Hematopoietic multipotent progenitor cell treated with erythropoietin and hydrocortisone succinate and interleukin-3 and kit ligand, for 15 days (in vitro differentiated cells): ENCODE measurements at places on chromosomes 11 and 22.

GRCh38 chr11:78400702-78401101 lies 16.9 kb downstream of the GAB2 start:
- DNase-seq: no peak

- DNase-seq: no peak
Measured at GRCh38 chr22:20290578-20291248, 22.6 kb upstream of the RTN4R start.

GRCh38 chr22:38973289-38974169 lies 8.6 kb upstream of the APOBEC3B start:
- DNase-seq: peak; percentile 69

- DNase-seq: no peak
Measured at GRCh38 chr11:68017980-68018729, 8.0 kb downstream of the ALDH3B1 start.

- no peak for DNase-seq
Measured at GRCh38 chr11:119885861-119886567, 157.0 kb upstream of the NECTIN1 start.

- no peak for DNase-seq
Measured at GRCh38 chr11:116037861-116038260, 533.6 kb upstream of the CADM1 start.

DNA sequence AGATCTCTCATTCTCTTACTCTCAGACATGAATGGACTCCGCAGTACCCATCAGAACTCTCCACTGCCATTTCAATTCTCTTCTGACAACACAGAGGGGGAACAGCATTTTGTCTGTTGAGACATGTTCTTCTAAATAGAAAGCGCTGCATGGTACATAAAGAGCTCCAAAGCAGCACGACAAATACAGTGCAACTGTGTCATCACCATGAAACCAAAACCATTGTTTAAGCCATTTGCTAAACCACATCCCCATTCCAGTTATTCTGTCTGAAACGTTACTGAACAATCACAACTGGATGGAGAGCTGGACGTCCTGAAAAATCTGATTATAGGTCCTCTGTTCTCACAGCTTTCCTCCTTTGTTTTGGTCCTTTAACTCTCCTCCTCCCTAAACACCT lies 17.9 kb upstream of the TENM4 start:
- DNase-seq: no peak

- no peak for DNase-seq
Measured at GRCh38 chr11:61092908-61093763, 9.2 kb upstream of the CD5 start.

GRCh38 chr11:119373059-119373920 lies 8.2 kb downstream of the USP2 start:
- DNase-seq: no peak

- DNase-seq: no peak
Measured at GRCh38 chr11:82174610-82175009, 559.1 kb downstream of the FAM181B start.

DNA sequence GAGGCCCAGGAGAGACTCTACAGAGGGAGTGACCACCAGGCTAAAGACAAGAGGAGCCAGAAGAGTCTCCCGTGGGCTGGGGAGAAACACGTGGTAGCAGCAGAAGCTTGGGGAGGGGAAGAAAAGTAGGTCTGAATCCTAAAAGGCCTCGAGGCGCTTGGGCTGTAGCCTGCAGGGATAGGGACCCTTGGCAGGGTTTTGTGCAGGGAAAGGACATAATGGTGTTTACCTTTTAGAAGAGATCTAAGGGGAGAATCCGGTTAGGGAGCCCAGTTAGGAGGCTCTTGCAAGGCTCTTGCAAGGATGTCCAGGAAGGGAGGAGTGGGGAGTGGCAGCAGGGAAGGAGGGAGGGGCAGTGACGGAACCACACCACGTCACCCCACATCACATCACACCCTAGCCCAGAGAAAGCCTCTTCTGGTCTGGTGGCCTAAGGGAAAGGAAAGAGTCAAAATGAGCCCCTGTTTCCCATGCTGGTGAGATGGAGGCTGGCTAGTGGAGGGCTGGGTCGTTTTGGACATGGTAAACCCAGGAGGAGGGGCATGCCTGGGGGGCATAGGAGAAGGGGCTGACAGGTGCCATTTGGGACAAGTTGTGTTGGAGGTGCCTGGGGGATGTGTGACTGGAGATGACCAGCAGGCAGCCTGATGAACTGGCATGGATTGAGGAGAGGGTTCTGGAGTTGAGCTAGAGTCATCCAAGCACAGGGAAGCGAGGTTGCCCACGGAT lies 6.2 kb upstream of the FAM83F start:
- peak; percentile 50 for DNase-seq

- DNase-seq: peak; percentile 86
Measured at GRCh38 chr11:66868726-66869566, 12.1 kb downstream of the LRFN4 start.

- no peak for DNase-seq
Measured at GRCh38 chr11:72069200-72069599, 11.1 kb downstream of the NUMA1 start.

- no peak for DNase-seq
Measured at GRCh38 chr11:107011977-107012376, 6.3 kb downstream of the GUCY1A2 start.

GRCh38 chr11:61567286-61568061 lies 13.4 kb downstream of the SYT7 start:
- peak; percentile 65 for DNase-seq

DNA sequence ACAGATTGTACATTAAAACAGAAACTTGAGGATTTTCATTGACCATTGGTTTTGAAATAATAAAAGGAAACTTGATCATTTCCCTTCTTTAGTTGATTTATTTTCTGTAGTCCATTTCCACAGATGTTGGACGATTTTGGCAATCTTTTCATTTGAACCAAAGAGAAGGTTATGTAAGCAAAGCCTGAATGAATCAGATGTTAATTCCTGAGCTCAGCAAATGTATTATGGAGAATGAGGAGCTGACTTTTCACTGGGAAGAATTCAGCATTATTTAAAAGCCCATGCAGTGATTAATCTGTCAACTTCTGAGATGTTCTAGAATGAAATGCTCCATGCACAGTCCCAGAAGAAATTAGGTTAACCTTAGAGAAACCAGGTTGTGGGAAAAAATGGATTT lies 29.0 kb downstream of the ELMOD1 start:
- DNase-seq: no peak

DNA sequence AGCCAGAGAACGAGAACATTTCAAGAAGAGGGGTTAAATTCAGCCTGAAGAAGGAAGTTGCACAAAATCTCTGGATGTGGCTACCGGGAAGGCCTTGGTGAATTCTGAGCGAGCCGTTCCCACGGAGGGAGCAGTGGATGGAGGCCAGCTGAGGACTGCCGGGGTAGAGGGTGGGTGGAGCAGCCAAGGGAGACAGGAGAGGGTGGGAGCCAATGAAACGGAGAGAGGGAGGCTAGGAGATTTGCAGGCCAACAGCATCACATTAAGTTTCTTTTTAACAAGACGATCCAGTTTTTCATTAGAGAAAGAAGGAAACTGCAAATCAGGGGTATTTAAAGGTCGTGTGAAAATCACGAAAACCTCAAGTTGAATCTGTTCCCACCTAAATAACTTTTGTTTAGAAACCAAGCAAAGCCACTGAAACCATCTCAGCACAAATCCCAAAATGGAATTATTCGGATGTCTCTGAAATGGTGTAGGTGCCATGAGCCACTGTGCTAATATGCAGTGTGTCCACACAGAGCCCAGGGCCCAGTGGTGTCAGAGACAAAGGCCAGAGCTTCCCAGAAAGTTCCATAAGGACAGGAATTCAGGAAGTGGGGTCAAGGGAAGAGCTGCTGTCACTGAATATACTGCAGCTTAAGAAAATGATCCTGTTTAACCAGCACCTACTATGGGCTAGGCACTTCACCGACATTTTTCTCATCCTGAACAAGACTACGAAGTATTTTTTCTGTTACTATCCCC lies 59.7 kb upstream of the SLC35C1 start:
- DNase-seq: no peak

DNA sequence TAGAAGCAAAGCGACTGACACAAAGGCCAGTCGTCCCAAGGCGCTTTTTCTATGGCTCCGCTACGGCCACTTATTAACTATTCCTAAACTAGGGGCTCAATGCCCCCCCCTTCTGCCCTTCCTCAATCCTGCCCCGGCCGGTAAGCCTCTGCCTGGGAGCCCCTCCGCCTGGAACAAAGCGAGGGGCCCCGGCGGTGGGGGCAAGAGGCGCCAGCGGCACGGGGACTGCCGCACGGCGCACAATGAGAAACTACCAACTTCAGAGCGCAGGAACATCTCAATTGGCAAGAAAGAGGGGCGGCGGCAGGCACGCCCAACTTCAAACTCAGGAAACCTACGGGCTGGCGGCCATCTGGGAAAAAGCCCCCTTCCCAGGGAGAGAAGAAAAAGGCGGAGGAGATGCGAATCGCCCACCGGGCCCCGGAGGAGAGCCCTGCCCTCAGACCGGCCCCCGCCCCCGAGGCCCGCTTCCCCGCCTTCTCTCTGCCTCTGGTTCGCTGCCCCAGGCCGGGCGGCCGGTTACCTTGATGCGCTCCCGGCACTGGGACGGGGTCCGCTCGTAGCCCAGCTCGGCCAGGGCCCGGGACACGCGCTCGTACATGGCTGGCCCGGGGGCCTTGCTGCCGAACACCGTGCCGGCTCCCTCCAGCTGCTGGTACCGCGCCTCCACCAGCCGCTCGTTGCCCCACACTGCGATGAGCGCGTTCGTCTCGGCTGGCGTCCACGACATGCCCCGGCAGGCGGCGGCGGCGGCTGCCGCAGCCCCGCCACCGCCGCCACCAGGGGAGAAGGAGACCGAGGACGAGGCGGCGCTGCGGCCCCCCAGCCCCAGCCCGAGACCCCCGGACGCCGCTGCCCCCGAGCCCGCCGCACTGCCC lies 619 bp downstream of the MSANTD2 start:
- peak; percentile 3 for DNase-seq

DNA sequence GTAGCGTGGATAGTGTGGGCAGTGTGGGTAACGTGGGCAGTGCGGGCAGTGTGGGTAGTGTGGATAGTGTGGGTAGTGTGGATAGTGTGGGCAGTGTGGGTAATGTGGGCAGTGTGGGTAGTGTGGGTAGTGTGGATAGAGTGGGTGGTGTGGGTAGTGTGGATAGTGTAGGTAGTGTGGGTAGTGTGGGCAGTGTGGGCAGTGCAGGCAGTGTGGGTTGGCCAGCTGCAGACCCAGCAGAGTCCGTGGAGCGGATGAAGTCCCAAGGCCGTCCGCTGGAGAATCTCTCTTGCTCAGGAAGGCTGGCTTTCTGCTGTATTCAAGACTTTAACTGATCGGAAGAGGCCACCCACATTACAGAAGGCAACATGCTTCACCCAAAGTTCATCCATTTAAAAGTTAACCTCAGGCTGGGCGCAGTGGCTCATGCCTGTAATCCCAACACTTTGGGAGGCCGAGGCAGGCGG lies 26.1 kb upstream of the KRTAP5-6 start:
- no peak for DNase-seq

- DNase-seq: no peak
Measured at GRCh38 chr22:25555586-25555985, 8.9 kb upstream of the GRK3 start.

DNA sequence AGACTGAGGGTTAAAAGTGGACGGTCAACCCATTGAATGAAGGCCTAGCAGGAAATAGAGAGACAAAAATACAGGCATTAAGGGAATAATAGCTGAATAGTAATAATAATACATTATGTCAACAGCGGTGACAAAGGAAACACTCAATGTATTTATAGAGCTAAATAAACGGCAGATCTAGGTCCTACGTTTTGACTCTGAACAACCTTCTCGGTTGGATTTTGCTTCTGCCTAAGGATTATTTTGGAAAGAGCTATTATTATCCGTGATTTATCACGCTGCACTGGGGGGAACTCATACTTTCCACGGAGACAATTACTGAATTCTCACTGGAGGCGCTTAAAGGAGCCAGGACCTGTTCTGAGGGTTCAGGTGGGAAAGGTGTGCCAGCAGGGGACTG lies 118.2 kb upstream of the KIRREL3 start:
- DNase-seq: no peak

DNA sequence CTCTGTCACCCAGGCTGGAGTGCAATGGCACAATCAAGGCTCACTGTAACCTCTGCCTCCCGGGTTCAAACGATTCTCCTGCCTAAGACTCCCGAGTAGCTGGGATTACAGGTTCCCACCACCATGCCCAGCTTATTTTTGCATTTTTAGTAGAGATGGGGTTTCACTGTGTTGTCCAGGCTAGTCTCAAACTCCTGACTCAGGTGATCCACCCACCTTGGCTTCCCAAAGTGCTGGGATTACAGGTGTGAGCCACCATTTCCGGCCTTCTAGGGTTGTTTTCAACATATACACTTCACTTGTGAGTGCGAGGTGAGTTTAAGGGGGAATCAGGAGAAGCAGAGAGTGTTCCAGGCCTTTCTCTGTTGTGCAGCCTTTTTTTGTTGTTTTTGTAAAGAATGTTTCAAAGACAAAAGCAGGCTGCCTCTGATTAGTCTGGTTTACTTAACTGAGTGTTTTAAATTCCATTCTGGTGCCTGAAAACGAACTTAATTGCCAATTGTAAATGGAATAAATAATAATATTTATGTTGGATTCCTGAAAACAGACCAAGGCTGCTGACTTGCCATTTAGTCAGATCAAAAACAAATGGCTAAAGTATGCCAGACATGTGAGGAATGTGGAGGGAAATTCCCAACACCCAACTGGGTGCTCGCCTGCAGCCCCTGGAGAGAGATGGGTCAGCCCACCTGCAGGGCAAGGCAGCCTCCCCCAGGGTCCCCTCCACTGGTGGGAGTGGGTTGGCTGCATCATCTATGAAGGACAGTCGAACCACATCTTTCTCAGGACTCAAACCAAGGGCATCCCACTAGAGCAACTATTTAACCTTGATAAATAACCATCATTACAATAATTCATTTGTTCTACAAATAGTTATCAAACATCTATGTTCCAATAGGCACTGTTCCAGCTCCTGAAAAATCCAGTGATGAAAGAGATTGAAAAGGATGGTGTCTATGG lies 4.6 kb upstream of the RANGAP1 start:
- no peak for DNase-seq

- no peak for DNase-seq
Measured at GRCh38 chr11:13216019-13216710, 61.4 kb upstream of the BMAL1 start.

GRCh38 chr11:94168882-94169281 lies 40.2 kb downstream of the PANX1 start:
- DNase-seq: no peak

GRCh38 chr11:84261707-84262106 lies 975.5 kb upstream of the CCDC90B start:
- no peak for DNase-seq

- DNase-seq: no peak
Measured at GRCh38 chr11:70876685-70877084, 375.7 kb downstream of the SHANK2 start.

DNA sequence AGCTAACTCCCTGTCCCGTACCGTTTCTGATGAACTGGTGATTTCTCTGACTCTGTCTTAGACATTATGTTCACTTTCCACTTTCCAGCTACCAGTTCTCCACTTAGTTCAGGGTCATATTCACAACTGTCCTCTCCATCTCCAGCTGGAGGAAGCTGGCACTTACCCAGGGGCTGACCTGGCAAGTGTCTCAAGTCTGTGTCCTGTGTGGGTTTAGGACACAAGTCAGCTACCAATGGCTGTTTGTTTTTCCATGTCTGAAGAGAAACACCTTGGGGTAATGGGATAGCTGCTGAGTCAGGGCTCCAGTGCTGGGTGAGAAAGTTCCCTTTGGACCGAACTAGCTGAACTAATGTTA lies 134.4 kb downstream of the CSNK2A3 start:
- no peak for DNase-seq

GRCh38 chr11:36499315-36499714 lies 10.8 kb downstream of the TRAF6 start:
- DNase-seq: no peak
